PC-9 (cell line): ENCODE measurements at places on chromosomes 12 and 14.
A peak's percentile ranks its signal among the peaks of the same experiment; 100 is the strongest.

- no peaks in the 10 kb centered on the region for H3K36me3 ChIP-seq
- H3K4me1 ChIP-seq, result peaks cover 8% of the 10 kb centered on the region
- no peaks in the 10 kb centered on the region for H3K27me3 ChIP-seq
Observed at GRCh38 chr12:53325511-53326061, 4.2 kb upstream of the AAAS start.

GRCh38 chr14:101082436-101083384, 179.2 kb upstream of the RTL1 start:
- no peaks in the 10 kb centered on the region for H3K4me1 ChIP-seq
- peaks cover 11% of the 10 kb centered on the region for H3K27me3 ChIP-seq
- no peak overlapping the region for H3K4me3 ChIP-seq
- DNase-seq, result no peak

GRCh38 chr12:93109551-93110203, 180.6 kb upstream of the EEA1 start:
- no peak overlapping the region for H3K27ac ChIP-seq
- no peaks in the 10 kb centered on the region for H3K27me3 ChIP-seq
- no peaks in the 10 kb centered on the region for H3K36me3 ChIP-seq
- H3K4me1 ChIP-seq, result peaks cover 7% of the 10 kb centered on the region
- DNase-seq, result no peak

- H3K4me3 ChIP-seq, result no peak overlapping the region
- no peaks in the 10 kb centered on the region for H3K36me3 ChIP-seq
- no peaks in the 10 kb centered on the region; the same call in 1 of the 2 replicates for H3K4me1 ChIP-seq
- H3K27me3 ChIP-seq, result no peaks in the 10 kb centered on the region
- DNase-seq, result no peak
- H3K27ac ChIP-seq, result no peak overlapping the region
Observed at GRCh38 chr14:102250636-102251035, 54.3 kb downstream of the MOK start.

DNA sequence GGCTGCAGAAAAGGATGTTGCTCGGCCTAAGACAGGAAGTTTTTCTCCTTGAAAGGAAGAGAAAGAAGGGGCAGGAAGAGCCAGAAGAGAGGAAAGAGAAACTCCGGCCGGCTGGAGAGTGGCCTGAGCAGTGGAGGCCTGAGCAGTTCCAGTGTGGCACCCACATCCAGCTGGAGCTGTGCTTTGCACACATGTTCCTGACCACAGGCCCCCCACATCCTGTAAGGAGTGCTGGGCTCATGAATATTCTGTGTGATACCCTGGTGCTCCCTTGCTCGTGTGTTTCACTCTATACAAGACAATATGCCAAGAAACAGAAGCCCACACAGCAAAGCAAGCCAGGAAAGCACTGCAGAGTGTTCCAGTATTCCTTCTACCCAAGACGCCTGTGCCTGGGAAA, 27.1 kb downstream of the POLE start:
- H3K27me3 ChIP-seq, result no peaks in the 10 kb centered on the region
- no peak overlapping the region for H3K4me3 ChIP-seq
- H3K4me1 ChIP-seq, result no peaks in the 10 kb centered on the region
- DNase-seq, result no peak
- H3K36me3 ChIP-seq, result peaks cover 20% of the 10 kb centered on the region

GRCh38 chr12:39441963-39442830, 723 bp downstream of the KIF21A start:
- H3K27me3 ChIP-seq, result no peaks in the 10 kb centered on the region
- peaks cover 23% of the 10 kb centered on the region for H3K4me1 ChIP-seq
- peak overlapping the region; percentile 99 for H3K4me3 ChIP-seq
- peak overlapping the region; percentile 56 for H3K27ac ChIP-seq
- H3K36me3 ChIP-seq, result no peaks in the 10 kb centered on the region

DNA sequence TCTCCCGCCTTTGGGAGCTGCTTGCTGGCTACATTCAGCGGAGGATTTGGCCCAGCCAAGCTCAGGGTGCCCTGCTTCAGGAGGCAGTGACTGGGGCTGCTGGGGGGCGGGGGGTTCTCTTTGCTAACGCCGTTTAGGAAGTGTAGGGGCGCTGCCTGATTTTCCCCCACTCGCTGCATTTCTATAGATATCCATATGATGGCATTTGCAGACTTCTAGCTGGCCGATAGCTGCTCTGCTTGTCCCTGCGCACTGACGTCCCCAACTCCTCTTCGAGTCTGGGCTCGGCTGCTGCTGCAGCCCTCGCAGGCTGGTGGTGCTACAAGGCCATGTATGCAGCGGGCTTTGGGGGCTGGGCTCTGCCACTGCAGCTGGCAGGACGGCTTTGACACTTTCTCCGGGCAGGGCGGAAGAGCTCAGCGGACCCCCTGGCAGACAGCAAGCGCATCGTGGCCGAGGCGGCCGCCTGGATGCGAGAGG, 3.1 kb downstream of the LRFN5 start:
- no peaks in the 10 kb centered on the region for H3K4me1 ChIP-seq
- no peaks in the 10 kb centered on the region for H3K36me3 ChIP-seq
- H3K4me3 ChIP-seq, result no peak overlapping the region
- no peak for DNase-seq
- H3K27ac ChIP-seq, result no peak overlapping the region

DNA sequence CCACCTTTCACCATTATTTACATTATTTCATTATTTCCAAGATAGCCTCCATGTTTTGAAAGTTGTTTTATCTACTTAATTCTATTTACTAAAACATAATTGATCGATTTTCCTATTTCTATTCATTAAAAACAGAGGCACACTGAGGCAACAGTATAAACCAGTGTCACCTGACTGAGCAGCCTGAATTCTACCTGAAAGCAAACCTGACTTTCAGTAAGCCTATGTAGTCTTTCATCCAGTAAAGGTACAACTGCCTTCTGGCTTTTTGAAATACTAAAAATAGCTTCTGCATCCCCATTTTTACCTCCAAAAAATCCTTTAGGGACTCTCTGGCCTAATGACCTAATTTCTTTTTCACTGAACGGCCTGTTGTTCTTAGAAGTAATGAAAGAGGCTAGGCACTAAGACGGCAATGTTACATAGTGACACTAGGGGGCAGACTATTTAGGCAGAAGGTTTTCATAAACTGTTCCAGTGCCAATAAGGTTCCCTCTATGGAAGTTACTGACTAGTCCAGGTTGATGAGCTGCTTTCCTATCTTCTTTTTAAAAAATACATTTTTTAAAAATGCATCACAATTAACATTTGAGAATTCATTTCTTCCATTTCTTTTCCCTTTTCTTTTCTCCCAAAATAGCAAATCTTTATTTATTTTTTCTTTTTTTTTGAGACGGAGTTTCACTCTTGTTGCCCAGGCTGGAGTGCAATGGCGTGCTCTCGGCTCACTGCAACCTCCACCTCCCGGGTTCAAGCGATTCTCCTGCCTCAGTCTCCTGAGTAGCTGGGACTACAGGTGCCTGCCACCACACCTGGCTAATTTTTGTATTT, 17.5 kb downstream of the ANAPC5 start:
- DNase-seq, result no peak
- H3K36me3 ChIP-seq, result peaks cover 34% of the 10 kb centered on the region
- no peak overlapping the region for H3K27ac ChIP-seq
- no peaks in the 10 kb centered on the region for H3K4me1 ChIP-seq
- no peak overlapping the region for H3K4me3 ChIP-seq

- H3K27me3 ChIP-seq, result no peaks in the 10 kb centered on the region
- H3K27ac ChIP-seq, result no peak overlapping the region
- no peak for DNase-seq
- H3K4me3 ChIP-seq, result no peak overlapping the region
- no peaks in the 10 kb centered on the region for H3K36me3 ChIP-seq
Observed at GRCh38 chr12:115455268-115455681, 771.3 kb upstream of the TBX3 start.

- DNase-seq, result no peak
- no peaks in the 10 kb centered on the region for H3K36me3 ChIP-seq
- H3K4me3 ChIP-seq, result no peak overlapping the region
- H3K4me1 ChIP-seq, result peaks cover 36% of the 10 kb centered on the region
- no peaks in the 10 kb centered on the region for H3K27me3 ChIP-seq
- peak overlapping the region; percentile 48 for H3K27ac ChIP-seq
Observed at GRCh38 chr14:69049675-69050074, 70.6 kb upstream of the ACTN1 start.

GRCh38 chr14:89134640-89135039, 282.4 kb downstream of the FOXN3 start:
- no peak overlapping the region for H3K27ac ChIP-seq
- H3K4me1 ChIP-seq, result 0 out of 2 replicates have a peak, but pooled peaks cover 5% of the 10 kb centered on the region
- no peak overlapping the region for H3K4me3 ChIP-seq
- no peaks in the 10 kb centered on the region; the same call in 1 of the 2 replicates for H3K27me3 ChIP-seq
- H3K36me3 ChIP-seq, result no peaks in the 10 kb centered on the region
- DNase-seq, result no peak

- peaks cover under 1% of the 10 kb centered on the region; the same call in 1 of the 2 replicates for H3K27me3 ChIP-seq
- H3K4me1 ChIP-seq, result peaks cover 20% of the 10 kb centered on the region
- no peak for DNase-seq
- H3K36me3 ChIP-seq, result no peaks in the 10 kb centered on the region
- H3K4me3 ChIP-seq, result no peak overlapping the region
Observed at GRCh38 chr12:1539135-1539534, 55.2 kb downstream of the FBXL14 start.

- no peak overlapping the region for H3K27ac ChIP-seq
- peaks cover 48% of the 10 kb centered on the region for H3K27me3 ChIP-seq
- H3K36me3 ChIP-seq, result no peaks in the 10 kb centered on the region
- no peaks in the 10 kb centered on the region for H3K4me1 ChIP-seq
- no peak for DNase-seq
- H3K4me3 ChIP-seq, result no peak overlapping the region
Observed at GRCh38 chr12:128871516-128871892, 18.2 kb downstream of the GLT1D1 start.

GRCh38 chr12:121017966-121018491, 1.7 kb upstream of the C12orf43 start:
- no peaks in the 10 kb centered on the region; the same call in 1 of the 2 replicates for H3K4me1 ChIP-seq
- H3K27me3 ChIP-seq, result no peaks in the 10 kb centered on the region
- DNase-seq, result no peak
- H3K4me3 ChIP-seq, result no peak overlapping the region
- H3K27ac ChIP-seq, result no peak overlapping the region

- H3K27ac ChIP-seq, result no peak overlapping the region
- no peak overlapping the region for H3K4me3 ChIP-seq
- no peaks in the 10 kb centered on the region for H3K36me3 ChIP-seq
- 0 out of 2 replicates have a peak, but pooled peaks cover 5% of the 10 kb centered on the region for H3K4me1 ChIP-seq
- no peak for DNase-seq
Observed at GRCh38 chr12:58453306-58453705, 467.0 kb downstream of the LRIG3 start.

GRCh38 chr12:132812631-132813305, 15.9 kb downstream of the GOLGA3 start:
- DNase-seq, result no peak
- H3K4me3 ChIP-seq, result no peak overlapping the region
- no peaks in the 10 kb centered on the region for H3K4me1 ChIP-seq
- no peak overlapping the region for H3K27ac ChIP-seq
